ENCODE measurements at places on chromosomes 3 and 15.

- no peak overlapping the region for H3K4me3 ChIP-seq
- H3K27ac ChIP-seq, result no peak overlapping the region
- no peak for DNase-seq
- H3K27me3 ChIP-seq, result peaks cover 8% of the 10 kb centered on the region
- H3K36me3 ChIP-seq, result no peaks in the 10 kb centered on the region
Measured at GRCh38 chr15:74259292-74259648, 23.1 kb downstream of the CCDC33 start.

- H3K4me3 ChIP-seq, result no peak overlapping the region
- no peaks in the 10 kb centered on the region for H3K36me3 ChIP-seq
- peaks cover 42% of the 10 kb centered on the region for H3K4me1 ChIP-seq
- DNase-seq, result no peak
- H3K27me3 ChIP-seq, result no peaks in the 10 kb centered on the region
Measured at GRCh38 chr3:149270180-149270579, 48.6 kb upstream of the CP start.

DNA sequence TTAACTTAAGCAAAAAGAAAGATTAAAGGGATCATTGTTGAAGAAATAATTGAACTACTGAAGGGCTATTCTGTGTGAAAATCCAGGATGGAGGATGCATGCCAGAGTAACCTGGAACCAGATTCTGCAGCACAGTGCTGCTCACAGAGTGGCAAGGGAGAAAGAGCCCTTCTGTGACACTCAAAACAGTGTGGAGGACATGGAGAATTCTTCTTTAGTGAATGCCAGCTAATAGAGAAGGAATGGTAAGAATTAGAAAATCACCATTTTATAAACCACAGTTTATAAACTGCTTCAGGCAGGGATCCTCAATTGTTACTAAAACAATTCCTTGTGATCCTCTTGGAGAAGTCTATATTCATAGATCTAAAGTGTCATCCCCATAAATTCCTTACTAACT is 70.4 kb upstream of the ARHGEF26 start:
- H3K36me3 ChIP-seq, result no peaks in the 10 kb centered on the region
- H3K4me3 ChIP-seq, result no peak overlapping the region
- H3K27me3 ChIP-seq, result no peaks in the 10 kb centered on the region
- no peak for DNase-seq
- no peaks in the 10 kb centered on the region for H3K4me1 ChIP-seq

- H3K27ac ChIP-seq, result 0 out of 2 replicates have a peak overlapping the region, but pooled peaks have one; percentile 28
- H3K27me3 ChIP-seq, result no peaks in the 10 kb centered on the region
- no peak overlapping the region for H3K4me3 ChIP-seq
- H3K4me1 ChIP-seq, result 0 out of 2 replicates have a peak, but pooled peaks cover 3% of the 10 kb centered on the region
- H3K36me3 ChIP-seq, result peaks cover 33% of the 10 kb centered on the region
Measured at GRCh38 chr15:75362642-75363249, 5.7 kb downstream of the MAN2C1 start.

DNA sequence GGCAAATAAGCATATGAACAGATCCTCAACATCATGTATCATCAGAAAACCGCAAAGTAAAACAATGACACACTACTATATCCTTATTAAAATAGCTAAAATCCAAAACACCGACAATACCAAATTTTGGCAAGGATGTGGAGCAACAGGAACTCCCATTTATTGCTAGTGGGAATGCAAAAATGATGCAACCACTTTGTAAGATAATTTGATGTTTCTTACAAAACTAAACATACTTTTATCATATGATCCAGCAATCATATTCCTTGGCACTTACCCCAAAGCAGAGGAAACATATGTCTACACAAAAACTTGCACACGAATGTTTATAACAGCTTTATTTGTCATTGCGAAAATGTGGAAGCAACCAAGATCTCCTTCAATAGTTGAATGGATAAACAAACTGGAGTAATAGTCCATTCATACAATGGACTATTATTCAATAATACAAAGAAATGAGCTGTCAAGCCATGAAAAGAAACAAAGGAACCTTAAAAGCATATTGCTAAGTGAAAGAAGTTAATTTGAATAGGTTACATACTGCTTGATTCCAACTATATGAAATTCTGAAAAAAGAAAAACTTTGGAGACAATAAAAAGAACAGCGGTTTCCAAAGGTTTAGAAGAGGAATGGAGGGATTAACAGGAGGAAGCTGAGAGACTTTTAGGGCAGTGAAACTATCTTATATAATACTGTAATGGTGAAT is 172.0 kb downstream of the VPS13C start:
- peaks cover 5% of the 10 kb centered on the region for H3K4me1 ChIP-seq
- no peak overlapping the region for H3K27ac ChIP-seq
- peaks cover 11% of the 10 kb centered on the region for H3K36me3 ChIP-seq
- no peak overlapping the region for H3K4me3 ChIP-seq
- no peaks in the 10 kb centered on the region for H3K27me3 ChIP-seq

- H3K27ac ChIP-seq, result no peak overlapping the region
- peaks cover 32% of the 10 kb centered on the region for H3K4me1 ChIP-seq
- DNase-seq, result no peak
- H3K36me3 ChIP-seq, result no peaks in the 10 kb centered on the region
Measured at GRCh38 chr15:40065166-40065565, 26.2 kb upstream of the SRP14 start.

GRCh38 chr15:60548101-60548500 is 69.2 kb upstream of the ICE2 start:
- no peak overlapping the region for H3K4me3 ChIP-seq
- H3K36me3 ChIP-seq, result no peaks in the 10 kb centered on the region
- H3K27ac ChIP-seq, result no peak overlapping the region
- no peaks in the 10 kb centered on the region for H3K27me3 ChIP-seq
- peaks cover 49% of the 10 kb centered on the region for H3K4me1 ChIP-seq
- no peak for DNase-seq

- H3K27me3 ChIP-seq, result no peaks in the 10 kb centered on the region
- H3K36me3 ChIP-seq, result no peaks in the 10 kb centered on the region
- no peak overlapping the region for H3K4me3 ChIP-seq
- no peak overlapping the region for H3K27ac ChIP-seq
Measured at GRCh38 chr3:157574531-157574930, 71.3 kb upstream of the VEPH1 start.

DNA sequence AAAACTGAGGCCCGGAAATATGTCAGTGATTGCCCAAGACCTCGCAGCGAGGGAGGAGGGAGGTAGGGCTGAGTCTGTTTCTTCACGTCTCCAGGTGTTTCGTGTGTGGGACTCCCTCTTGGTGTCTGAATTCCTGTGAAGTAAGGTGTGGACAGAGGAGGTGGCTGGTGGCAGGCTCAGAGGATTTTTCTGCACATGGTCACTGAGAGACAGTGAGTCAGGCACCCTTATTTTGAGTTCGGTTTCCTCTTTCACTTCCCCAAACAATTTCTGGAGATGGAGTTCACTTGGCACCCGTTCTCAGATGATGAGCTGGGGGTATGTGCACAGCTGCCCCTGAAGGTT is 46.3 kb upstream of the VPS8 start:
- no peak overlapping the region for H3K4me3 ChIP-seq
- peaks cover 35% of the 10 kb centered on the region for H3K4me1 ChIP-seq
- no peaks in the 10 kb centered on the region for H3K27me3 ChIP-seq

- peaks cover 26% of the 10 kb centered on the region for H3K4me1 ChIP-seq
- peak; percentile 82 for DNase-seq
- no peaks in the 10 kb centered on the region for H3K27me3 ChIP-seq
- H3K27ac ChIP-seq, result peak within 1 kb of the TSS; percentile 97
- H3K4me3 ChIP-seq, result peak within 1 kb of the TSS; percentile 96
Measured at GRCh38 chr15:79896634-79897379, at the start of gene MTHFS. Gene MTHFS (minus strand): TSS chr15:79897014. CDS start chr15:79896988, 26 bp downstream.

DNA sequence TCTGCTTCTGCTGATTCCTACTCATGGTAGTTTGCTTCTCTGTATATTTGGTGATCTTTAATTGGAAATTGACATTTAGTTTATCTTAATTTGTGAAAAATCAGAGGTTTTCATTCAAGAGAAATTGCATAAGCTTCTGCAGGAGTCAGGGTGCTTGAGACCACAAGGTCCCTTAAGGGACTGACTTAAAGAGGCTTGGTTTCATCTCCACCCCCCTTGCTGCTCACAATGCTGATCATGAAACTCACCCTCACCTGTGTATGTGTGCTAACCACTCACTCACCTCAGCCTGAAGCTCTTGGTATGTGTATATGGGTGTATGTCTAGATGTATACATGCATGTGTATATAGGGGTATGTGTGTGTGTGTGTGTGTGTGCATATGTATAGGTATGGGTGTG is 11.4 kb downstream of the PGPEP1L start:
- H3K36me3 ChIP-seq, result no peaks in the 10 kb centered on the region
- H3K27ac ChIP-seq, result no peak overlapping the region
- H3K4me3 ChIP-seq, result no peak overlapping the region
- H3K27me3 ChIP-seq, result no peaks in the 10 kb centered on the region

DNA sequence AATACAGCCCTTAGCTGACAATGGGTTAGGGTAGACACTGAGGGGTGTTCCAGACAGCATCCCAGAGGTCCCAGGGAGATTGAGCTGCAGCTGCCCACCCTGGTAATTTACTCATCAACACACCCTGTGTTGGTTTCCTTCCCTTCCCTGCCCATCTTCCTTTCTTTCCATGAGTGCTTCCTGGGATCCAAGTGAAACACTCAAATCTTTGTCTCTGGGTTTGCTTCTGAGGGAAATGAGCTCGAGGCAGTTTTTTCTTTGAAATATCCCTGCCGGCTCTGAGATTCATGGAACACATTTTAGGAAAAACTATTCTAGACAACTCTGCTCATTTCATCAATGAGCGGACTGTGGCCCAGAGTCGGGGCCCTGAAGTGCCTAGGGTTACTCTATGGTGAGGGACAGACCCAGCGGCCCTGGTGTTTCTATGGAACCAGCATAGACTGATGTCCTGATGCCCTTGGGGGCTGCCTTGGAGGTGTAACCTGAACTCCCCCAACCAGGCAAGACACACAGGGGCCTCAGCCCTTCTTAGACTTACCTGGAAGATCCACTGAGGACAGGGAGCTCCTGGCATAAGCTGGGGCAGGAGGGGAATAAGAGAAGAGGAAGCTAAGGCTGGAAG is 14.9 kb upstream of the CSRNP1 start:
- H3K36me3 ChIP-seq, result peaks cover 4% of the 10 kb centered on the region
- H3K27ac ChIP-seq, result peak overlapping the region; percentile 45
- peaks cover 18% of the 10 kb centered on the region for H3K27me3 ChIP-seq
- DNase-seq, result no peak
- no peak overlapping the region for H3K4me3 ChIP-seq
- H3K4me1 ChIP-seq, result peaks cover 17% of the 10 kb centered on the region

DNA sequence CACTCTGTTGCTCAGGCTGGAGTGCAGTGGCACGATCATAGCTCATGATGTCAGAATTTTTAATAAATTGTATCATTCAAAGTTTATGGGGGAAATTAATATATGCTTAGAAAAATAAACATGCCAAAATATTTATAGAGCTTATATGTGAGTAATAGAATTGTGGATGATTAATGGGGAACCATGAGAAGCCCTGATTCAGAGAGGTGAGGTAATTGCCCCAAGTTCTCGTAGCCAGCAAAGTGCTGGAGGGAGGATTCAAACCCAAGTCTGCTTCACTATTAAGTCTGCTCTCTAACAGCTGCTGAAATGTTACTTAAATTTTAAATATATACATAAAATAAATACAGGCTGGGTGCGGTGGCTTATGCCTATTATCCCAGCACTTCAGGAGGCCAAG is 26.2 kb upstream of the IGF2BP2 start:
- H3K27ac ChIP-seq, result no peak overlapping the region
- DNase-seq, result no peak
- no peaks in the 10 kb centered on the region for H3K27me3 ChIP-seq
- peaks cover 6% of the 10 kb centered on the region for H3K4me1 ChIP-seq
- no peak overlapping the region for H3K4me3 ChIP-seq
- H3K36me3 ChIP-seq, result peaks cover 1% of the 10 kb centered on the region

- DNase-seq, result no peak
- no peak within 1 kb of the TSS for H3K4me3 ChIP-seq
- H3K27me3 ChIP-seq, result no peaks in the 10 kb centered on the region
- no peak within 1 kb of the TSS for H3K27ac ChIP-seq
- peaks cover 18% of the 10 kb centered on the region for H3K4me1 ChIP-seq
- no peaks in the 10 kb centered on the region for H3K36me3 ChIP-seq
Measured at GRCh38 chr15:42094512-42094963, at the start of gene PLA2G4D. Gene PLA2G4D (minus strand): TSS chr15:42094562. CDS start chr15:42094459, 103 bp downstream.

DNA sequence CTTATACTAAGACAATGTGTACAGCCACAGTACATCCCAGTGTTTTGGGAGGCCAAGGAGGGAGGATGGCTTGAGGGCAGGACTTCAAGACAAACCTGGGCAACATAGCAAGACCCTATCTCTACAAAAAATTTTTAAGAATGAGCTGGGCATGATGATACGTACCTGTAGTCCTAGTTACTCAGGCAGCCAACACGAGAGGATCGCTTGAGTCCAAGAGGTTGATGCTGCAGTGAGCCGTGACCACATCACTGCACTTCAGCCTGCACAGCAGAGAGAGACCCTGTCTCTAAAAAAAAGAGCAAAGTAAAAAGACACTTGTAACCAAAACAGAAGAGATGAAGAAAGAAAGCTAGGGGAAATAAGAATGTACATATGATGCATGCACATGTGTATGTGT is 38.5 kb downstream of the HES1 start:
- H3K27ac ChIP-seq, result no peak overlapping the region
- peaks cover 38% of the 10 kb centered on the region for H3K4me1 ChIP-seq
- no peak for DNase-seq
- H3K27me3 ChIP-seq, result no peaks in the 10 kb centered on the region
- no peak overlapping the region for H3K4me3 ChIP-seq
- no peaks in the 10 kb centered on the region for H3K36me3 ChIP-seq

GRCh38 chr3:5444253-5444652 is 256.7 kb downstream of the EDEM1 start:
- H3K27me3 ChIP-seq, result 0 out of 2 replicates have a peak, but pooled peaks cover 3% of the 10 kb centered on the region
- DNase-seq, result no peak

DNA sequence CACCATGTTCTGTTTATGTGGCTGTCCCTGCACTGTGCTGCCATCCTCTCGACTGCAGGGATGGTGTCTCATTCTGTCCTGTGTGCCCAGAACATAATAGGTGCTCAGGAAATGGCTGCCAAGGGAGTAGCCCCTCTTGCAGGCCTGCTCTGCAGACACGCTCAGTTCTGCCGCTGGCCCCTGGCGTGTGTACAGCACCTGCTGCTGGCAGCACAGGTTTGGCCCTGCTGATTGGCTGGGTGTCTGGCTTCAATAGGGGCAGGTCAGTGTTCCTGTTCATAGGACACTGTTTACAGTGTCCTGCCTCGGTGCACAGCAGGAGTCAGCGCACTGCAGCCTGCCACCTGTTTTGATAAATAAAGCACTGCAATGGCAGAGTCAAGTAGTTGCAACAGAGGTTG is 146.9 kb downstream of the DNAJB8 start:
- no peak overlapping the region for H3K4me3 ChIP-seq
- no peaks in the 10 kb centered on the region for H3K4me1 ChIP-seq
- H3K36me3 ChIP-seq, result no peaks in the 10 kb centered on the region

DNA sequence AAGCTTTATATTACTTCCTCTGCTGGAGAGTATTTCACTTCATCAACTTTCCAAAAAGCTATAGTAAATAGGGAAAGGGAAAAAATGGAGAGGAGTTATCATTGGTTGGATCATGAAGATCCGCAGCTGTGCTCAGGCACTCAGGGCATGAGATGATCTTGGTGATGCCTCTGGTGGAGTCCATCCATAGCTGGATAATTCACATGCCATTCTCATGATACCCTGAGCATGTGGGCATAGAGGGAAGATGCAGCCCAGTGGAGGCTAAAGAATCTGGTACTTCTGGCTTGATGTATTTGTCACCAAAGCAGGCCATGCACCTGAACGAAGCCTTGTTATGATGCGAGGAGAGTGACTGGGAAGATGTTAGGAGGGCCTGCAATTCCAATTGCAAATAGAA is 150.2 kb downstream of the CHST2 start:
- no peak for DNase-seq
- no peak overlapping the region for H3K4me3 ChIP-seq
- no peaks in the 10 kb centered on the region for H3K36me3 ChIP-seq
- H3K27ac ChIP-seq, result no peak overlapping the region
